Mesenchymal stem cell (in vitro differentiated cells and primary cell): ENCODE measurements at places on chromosomes 2 and 18.

DNA sequence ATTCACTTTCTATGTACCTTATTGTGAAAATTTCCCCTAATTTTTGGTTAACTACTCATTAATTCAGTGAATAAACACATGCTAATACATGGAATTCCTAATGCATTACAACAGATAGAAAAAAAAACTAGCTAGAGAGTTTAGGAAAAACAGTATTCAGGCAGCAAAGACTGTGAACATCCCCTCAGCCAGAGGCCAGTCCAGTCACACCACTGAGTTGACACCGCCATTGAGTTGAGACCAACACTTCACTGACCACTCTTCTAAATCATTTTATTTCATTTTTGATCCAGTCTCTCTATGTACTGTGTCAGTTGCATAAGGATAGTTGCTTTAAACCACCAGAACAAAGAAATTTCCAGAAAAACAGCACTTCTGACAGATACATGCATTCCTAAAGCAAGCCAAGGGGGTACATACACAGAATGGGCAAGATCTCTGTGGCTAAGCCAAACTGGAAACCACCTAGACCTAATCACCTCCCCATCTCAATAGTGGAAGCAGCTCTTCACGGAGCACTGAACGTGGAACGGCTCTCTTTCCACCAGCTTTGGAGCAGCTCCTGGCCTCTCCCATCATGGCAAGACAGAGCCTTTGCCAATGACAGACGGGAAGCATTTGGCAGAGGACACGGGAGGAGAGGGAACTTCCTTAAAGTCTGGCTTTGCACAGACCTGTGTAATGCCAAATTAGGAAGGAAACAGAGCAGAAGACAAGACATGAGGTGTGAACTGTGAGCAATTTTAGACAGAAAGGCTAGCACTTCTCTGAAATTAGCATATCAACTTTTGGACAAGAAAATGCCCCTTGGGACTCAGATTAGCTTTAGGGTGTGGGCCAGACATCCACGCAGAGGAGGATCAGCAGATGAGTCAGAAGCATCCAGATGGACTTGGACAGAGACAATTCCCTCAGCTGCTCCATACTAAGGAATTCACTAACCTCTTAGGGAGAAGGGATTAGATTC, 36.4 kb downstream of the CACNB4 start:
- DNase-seq = peak; percentile 65

DNA sequence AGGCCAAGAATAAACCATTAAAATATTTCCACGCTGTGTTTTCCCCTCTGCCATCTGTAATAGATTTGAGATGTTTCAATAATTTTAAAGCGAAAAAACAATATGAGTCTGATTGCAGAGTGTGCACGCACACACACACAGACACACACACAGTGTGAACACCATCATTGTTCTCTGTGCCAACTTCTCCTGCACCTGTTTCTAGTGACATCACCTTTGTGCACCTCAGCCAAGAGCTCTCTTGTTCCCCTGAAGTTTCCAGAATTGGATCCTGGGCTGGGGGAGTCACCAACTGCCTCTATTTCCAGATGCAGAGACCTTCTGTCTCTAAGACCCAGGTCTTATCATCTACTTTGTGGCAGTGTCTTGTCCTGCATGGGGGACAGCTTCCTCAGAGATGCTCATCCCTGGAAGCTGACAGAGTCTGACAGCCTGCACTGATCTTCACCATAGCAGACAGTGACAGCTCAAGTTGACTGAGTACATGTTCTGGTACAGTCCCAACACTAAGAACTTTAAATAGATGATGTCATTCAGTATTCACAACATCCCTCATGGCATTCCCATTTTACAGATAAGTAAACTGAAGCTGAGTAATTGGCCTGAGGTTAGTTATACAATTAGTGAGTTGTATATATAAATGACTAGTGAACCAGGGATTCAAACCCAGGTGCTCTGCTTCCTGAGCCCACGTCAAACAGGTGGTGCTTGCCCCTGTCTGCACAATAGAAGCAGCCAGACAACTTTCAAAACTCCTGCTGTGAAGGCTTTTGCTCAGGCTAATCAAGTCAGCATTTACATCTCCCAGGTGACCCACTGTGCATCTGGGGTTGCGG, 39.4 kb downstream of the ACOXL start:
- DNase-seq = no peak

DNA sequence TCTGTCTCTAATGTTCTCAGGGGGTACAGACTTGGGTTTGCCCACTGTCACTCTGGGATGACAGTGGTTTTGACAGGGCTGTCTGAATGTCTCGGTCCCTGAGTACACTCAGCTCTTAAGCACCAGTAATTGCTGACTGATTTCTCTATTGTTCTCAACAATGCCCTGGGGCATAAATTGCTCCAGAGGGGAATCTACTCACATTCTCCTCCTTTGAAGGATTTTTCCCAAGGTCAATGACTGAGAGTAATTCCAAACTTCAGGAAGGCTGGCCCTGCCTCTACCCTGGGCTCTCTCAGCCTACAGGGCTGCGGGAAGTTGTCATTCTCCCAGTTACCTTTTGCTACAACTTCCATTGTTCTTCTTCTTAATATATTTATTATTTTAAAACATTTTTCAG, 36.5 kb downstream of the MC2R start:
- DNase-seq = no peak

DNA sequence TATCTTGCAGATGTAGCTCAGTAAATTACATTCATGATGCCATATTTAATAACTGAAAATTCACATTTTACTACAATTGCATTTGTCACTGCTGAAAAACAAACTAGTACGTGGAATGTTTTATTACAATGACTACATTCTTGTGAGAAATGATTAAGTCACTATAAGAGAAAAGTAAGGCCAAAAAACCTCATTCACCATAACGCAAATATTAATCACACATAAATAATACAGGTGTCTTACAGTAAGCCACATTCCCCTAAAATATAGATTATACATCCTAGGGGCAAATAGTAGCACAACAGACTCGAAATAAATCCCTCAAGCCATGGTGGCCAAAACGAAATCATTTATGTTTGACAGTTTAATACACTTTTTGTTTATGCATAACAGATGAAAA, 460.6 kb downstream of the NR4A2 start:
- no peak for DNase-seq

DNA sequence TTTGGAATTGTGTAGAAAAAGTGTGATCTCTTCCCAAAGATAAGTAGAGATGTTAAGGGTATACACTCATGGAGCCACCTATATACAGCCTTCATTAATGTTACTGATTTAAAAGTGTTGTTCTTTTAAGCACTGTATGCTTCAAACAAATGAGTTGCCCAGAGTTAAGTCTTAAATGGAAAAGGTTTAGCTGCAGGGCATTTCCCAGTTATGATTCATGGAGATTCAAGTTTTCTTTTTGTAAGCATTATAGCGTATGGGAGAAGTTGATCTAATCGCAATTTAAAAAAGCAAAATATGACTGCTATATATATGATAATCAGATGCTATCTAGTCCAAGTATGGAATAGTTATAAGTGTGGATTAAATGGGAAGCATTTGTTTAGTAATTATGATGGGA, 4.8 kb downstream of the PDK1 start:
- DNase-seq = no peak

DNA sequence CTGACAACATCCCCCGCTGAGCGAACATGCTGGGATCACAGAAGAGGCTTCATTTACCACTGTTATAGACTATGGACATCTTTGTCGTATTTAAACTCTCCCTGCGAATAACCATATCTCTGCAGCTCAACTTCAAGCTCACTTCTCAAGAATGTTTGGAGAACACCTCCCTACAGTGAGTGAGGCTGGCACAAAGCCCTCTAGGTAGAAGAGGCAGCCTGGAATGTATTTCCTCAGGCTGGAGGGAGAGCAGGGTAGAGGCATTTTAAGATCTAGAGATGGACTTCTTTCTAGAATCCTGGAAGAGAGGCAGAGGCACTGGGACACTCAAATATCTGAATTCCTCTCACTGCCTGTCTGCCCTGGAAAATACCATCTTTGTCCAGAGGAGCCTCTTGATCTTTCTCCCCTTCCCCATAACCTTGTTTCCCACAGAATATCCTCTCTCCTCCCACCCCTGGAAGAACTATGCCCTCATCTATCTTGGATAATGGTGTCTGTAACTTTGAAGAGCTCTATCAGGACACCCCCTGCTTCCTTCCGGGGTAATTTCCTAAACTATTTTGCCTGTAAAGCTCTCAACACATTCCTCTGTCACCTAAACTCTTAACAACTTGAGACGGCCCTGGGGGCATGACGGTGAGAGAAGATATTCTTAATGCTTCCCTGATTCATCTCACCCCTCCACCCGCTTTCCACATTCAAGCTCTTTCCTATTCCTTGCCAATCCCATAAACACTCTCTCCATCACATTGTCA, 2.4 kb upstream of the ANTXR1 start:
- DNase-seq = no peak

DNA sequence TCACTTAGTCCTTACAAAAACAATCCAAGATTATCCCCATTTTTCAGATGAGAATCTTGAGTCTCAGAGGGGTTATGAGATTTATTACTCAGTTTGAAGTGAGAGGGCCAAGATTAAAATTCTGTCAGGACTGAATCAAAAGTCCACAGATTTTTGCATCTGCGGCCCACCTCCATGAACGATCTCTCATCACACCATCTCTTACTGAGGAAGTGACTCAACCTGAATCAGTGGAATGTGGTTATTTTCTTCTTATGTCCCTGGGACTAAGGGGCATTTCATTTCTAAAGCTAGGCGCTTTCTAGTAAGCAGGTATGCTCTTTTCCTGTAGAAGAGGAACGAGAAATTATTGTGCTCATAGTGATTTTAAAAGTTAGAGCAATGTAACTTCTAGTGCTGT, 360.3 kb upstream of the SPHKAP start:
- no peak for DNase-seq

DNA sequence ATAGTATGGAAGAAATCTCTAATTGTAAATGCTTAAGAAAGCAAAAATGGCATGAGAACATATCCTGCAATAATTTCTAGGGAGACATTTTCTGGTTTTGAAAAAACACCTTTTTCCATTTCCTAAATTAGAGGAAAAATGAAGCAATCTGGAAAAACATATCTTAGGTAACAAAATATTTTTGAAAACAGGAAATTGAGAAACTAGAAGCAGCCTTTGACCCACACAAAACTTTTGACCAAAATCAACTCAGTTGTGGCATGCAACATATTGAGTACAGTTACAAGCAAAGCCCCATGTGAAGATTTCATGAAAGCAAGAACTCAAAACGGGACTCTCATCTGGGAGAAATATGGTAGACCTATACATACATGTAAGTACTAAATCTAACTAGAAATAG, 28.6 kb upstream of the CHAC2 start:
- no peak for DNase-seq
